GM04503 (cell line): ENCODE measurements at places on chromosomes 16 and 17.

GRCh38 chr17:72117535-72118334 lies 3.1 kb upstream of the SOX9 start:
- DNase-seq: no peak

DNA sequence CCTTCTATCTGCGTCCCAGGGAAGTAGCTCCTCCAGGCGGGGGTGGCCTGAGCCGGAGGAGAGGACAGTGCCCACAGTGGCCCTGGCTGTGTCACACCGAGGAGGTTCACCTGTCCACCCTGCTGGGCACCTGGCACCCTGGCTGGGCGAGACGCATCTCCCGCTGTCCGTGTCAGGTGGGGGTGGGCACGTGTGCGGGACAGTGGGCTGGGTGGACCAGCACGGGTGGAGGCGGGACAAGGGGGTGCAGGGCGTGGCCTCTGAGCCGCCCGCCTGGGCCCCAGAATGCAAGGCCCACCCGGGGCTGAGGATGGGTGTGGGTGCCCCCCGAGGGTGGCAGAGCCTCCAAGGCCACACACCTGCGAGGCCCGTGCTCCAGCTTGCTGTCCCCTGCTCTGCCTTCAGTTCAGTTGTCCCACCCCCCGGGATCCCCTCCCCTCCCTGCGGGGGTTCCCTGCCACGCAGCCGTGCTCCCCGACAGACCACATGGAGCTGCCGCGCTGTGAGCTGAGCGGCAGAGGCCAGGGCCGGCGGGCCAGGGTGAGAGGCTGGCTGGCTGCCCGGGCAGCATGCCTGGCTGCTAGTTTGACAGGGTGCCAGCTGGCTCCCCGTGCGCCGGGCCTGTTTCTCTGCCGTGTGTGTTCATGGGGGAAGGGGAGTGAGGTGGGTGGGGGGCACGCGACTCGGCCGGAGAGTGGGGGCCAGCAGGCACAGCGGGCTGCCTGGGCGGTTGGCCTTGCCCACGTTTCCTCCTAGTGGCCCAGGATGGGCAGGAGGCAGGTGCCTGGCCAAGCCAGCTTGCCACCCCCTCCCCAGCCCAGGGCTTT lies 33.9 kb downstream of the BAHCC1 start:
- DNase-seq: no peak

- no peak for DNase-seq
Observed at GRCh38 chr17:41689497-41690299, 1.0 kb downstream of the EIF1 start.

GRCh38 chr17:80254396-80255251 lies 6.0 kb upstream of the RNF213 start:
- peak; percentile 81 for DNase-seq
